ENCODE measurements at places on chromosomes 1 and 21.

GRCh38 chr1:33177996-33178540 is 3.8 kb downstream of the TRIM62 start:
- no peak for DNase-seq

- no peak for DNase-seq
Observed at GRCh38 chr1:98405581-98406074, 255.9 kb upstream of the SNX7 start.

GRCh38 chr1:152613511-152613910 is at the start of gene LCE3B:
Gene LCE3B, plus strand, starts transcription at chr1:152613811. Its CDS starts 0 bp downstream, at chr1:152613811.
- no peak for DNase-seq

GRCh38 chr1:40782371-40782956 is 1.1 kb upstream of the KCNQ4 start:
- no peak for DNase-seq

GRCh38 chr1:47450606-47451005 is 12.8 kb downstream of the FOXD2 start:
- DNase-seq, result no peak

DNA sequence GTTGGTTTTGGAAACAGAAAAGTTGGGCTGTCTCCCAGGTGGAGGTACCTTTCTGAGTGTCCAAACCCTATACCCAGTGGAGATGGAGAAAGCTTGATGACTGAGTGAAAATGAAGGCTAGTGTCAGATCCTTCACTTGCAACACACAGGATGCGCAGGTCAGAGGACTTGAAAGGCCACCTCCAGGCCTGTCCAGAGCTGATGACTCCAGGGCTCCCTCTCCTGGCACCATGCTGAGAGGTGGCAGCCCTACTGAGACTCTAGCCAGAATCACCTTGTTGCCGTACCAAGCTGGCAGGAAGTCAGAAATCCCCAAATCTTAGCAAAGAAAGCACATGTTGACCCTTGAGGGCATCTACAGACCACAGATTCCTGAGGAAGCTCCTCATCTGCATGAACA is 16.4 kb downstream of the KNCN start:
- DNase-seq, result no peak

GRCh38 chr1:9822897-9823692 is 670 bp downstream of the CLSTN1 start:
- peak; percentile 37 for DNase-seq

DNA sequence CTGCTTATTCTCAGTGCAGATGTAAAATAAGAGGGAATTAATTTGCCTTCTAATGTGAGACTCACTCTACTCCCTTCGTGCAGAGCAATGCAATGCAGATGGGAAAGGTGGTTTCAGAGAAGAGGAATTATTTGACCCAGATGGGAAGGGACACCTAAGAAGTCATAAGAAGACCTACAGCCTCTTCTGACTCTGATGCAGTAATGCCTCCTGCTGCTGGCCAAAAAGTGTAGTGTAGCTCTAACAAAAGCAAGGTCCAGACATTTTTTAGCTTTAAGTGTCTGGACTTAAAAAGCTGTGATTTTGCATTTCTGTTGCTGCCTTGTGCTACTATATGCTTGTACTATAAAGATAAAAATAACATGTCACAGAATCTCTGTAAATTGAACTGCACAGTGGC is 501.4 kb downstream of the TTLL7 start:
- no peak for DNase-seq

DNA sequence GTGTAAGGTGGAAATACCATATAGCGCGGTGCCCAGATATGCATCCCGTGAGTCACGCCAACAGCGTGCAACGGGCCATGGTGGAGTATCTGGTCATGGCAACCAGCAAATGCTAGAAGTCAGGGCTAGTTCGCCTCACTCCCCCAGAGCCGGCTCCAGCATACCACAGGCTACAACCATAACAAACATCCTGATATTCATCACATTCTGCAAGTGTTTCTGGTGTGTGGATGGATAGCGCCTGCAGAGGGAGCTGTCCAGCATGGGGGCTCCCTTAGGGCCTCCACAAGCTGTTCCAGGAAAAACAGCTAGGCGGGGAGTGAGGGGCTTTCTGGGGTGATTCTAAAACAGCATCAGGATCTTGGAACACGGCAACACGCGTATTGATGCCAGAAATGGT is 6.8 kb downstream of the C1orf198 start:
- no peak for DNase-seq

- no peak for DNase-seq
Observed at GRCh38 chr1:15524021-15524282, at the start of gene CASP9. Gene CASP9, minus strand, starts transcription at chr1:15524215. Its CDS starts 15 bp downstream, at chr1:15524200.

GRCh38 chr1:4768553-4768952 is 114.1 kb downstream of the AJAP1 start:
- no peak for DNase-seq

- no peak for DNase-seq
Observed at GRCh38 chr1:94106716-94107115, 14.2 kb downstream of the ABCA4 start.

- DNase-seq, result no peak
Observed at GRCh38 chr1:54871275-54872035, 15.5 kb downstream of the DHCR24 start.

DNA sequence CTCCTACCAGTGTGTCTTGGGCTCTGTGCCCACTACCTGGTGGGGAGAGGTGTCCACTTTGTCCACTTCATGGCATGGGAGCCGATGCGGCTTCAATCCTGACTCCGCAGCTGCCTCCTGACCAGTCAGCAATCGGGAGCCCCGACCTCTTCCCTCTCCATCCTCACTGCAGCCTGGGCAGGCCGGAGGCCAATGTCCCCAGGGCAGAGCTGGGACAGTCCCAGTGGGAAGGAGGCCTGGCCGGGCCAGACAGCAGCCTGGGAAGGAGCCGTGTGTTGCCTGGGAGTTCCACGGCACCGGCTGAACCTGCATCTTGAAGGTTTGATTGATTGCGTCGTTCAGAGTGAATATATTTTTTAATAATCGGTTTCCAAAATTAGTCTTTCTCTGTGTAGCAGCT is 330.9 kb upstream of the VAMP3 start:
- DNase-seq, result no peak

- DNase-seq, result no peak
Observed at GRCh38 chr1:9211291-9211811, 23.2 kb upstream of the H6PD start.

GRCh38 chr1:169933984-169934725 is 40.5 kb upstream of the SCYL3 start:
- DNase-seq, result no peak

- no peak for DNase-seq
Observed at GRCh38 chr1:19011845-19012231, 55.4 kb upstream of the IFFO2 start.

GRCh38 chr1:9101510-9102146 is 27.3 kb downstream of the GPR157 start:
- peak; percentile 67 for DNase-seq

DNA sequence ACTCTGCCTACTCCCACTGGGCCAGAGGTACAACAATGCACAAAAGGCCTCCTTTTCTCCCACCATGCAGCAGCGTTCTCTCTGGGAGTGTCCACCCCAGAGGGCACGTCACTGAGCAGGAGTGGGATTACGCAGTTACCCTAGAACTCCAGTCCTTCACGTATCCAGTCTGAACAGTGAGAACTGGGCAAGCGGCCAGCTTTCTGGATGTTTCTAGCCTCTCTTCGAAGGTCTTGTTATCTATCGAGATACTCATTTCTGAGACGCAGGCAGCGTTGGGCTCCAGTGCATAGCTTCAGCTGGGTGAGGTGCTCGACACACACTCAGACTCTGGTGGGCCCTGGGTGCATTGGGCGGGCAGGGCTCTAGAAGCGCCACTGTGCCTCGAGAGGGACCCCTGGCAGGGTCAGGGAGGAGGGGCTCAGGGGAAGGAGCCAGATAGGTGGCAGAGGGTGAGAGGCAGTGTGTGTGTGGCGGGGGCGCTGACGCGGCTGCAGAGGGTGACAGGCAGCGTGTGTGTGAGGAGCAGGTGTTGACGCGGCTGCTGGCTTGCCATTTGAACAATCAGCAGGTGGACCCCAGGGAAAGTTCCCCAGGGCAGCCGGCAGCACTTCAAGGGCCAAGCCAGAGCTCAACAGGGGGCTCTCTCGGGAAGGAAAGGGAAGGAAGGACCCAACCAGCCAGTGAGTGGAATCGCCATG is 27.9 kb downstream of the PRDM15 start:
- no peak for DNase-seq

- DNase-seq, result no peak
Observed at GRCh38 chr1:203549309-203549708, 55.4 kb downstream of the OPTC start.

- DNase-seq, result no peak
Observed at GRCh38 chr1:184023171-184023570, 14.4 kb downstream of the COLGALT2 start.

DNA sequence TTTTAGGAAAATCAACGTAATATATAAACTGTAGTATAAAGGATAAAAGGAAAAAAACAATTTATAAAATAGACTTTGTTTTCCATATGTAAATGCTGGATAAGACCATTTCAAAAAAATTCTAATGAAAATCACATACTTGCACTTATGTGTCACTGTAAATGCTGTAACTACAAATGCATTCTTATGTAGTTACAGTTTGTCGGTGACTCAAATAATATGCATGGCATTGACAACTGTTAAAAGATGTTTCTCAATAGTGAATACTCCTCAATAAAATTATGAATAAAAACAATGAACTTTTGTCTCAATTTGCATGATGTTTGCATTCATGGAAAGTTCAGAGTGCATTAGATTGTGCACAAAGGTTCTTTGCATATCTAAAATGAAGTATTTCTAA is 614.0 kb upstream of the CHRM3 start:
- no peak for DNase-seq

DNA sequence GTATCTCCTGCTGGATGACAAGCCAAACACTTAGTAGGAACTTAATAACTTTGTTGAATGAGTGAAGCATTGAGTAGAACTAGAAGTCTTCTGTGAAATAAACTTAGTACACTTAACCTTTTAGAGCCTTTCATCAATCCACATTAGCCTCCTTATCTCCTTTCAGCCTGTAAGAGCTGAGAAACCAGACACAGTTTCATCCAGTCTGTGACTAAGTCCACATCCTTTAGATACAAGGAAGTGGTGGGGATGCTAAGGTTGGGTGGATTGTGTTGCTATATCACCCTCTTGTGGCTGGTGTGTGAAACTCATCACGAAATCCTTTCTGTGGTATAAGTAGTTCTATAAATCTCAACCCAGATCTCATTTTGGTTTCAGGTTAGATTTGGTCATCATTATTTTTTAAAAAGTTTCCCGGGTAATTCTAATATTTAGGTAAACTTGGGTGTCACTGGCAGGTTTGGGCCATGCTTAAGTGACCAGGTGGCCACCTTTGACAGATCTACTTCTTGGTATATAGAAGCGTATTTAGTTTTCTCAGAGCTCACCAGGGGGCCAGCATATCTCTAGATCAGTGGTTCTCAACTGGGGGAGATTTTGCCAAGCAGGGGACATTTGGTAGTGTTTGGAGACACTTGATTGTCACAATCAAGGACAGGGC is 27.8 kb upstream of the CD84 start:
- DNase-seq, result peak; percentile 92

- peak; percentile 29 for DNase-seq
Observed at GRCh38 chr1:178966312-178966711, 59.4 kb upstream of the FAM20B start.

- DNase-seq, result peak; percentile 63
Observed at GRCh38 chr1:203796236-203796605, 798 bp downstream of the ZBED6 start.

DNA sequence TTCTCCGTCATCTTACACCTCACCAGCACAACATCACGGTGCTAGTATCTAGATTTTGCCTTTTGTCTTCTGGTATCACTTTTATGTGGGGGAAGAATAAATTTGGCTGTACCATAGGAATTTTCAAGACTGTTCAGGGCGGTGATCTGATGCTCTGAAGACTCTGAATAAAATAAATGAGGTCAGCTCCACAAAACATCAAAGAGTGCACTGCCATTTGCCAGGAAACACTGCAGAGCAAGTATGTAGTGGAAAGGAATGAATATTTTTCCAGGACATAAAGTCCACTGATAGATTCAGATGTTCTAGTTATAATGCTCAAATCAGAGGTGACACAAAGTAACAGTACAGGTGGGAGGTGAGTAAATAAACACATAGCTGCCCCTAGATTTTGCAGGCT is 56.3 kb downstream of the ZP4 start:
- no peak for DNase-seq

DNA sequence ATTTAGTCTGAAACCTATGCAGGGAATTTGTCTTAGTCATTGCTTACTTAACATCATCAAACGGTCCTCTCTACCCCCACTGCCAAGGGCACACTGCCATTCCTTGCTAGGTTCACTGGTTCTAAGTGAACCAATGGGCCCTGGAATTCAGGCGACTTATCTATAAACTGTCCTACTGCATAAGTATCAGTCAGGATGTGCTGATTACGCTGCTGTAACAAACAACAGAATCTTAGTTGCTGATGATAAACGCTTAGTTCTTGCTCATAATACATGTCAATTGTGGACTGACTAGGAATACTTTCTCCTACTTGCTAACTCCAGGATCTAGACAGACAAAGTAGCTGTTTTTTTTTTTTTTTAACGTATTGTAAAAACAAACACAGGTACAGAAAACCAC is 136.1 kb downstream of the PRDM2 start:
- DNase-seq, result no peak

DNA sequence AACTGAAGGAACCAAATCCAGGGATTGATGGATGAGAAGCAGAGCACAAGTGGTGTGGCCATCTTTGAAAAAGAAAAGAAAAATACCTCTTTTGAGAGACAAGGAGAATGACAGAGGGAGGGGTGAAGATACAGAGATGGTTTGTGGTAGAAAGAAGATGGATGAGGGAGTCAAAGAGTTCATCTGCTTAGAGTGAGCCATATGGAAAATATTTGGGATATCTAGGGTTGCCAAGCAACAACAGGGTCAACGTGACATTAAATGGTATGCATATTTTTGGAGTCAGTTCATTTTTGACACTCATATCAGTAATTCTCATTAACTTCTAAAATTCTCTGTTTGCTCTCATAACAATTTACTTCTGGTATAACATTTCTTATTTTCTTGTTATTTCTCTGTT is 50.7 kb downstream of the MACF1 start:
- DNase-seq, result no peak

DNA sequence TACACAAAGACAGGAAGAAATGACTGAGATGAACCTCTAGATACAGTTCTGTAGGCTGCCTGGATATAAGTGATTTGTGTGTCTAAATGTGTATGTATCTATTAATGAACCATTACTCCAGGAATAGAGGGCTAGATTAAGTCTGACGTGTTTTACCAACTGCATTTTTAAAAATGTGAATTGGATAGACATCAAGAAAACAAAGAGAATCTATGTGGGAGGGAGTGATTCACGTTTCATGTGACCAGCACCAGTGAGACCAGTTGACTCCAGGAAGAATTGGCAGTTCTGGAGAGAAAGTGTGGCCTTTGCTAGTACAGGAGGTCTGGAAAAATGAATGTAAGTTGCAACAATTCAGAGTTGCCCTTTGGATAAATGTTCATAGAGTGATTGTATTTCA is 53.4 kb upstream of the RGS21 start:
- no peak for DNase-seq

DNA sequence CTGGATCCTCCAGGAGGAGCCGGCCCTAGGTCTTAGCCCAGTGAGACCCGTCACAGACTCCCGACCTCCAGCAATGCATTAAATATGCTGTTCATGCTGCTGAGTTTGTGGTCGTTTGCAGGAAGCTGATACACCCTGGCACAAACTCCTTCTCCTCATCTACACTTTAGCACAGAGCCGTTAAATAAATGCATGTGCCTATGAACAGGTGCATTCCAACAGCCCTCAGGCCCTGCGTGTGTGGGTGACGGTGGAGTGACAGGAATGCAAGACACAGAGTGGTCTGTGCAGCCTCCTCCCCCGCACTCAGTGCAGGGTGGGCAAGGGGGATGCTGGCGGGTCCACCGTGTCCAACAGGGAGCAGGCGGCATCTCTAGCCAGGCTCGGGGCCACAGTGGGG is 106.6 kb upstream of the TMPRSS2 start:
- no peak for DNase-seq

GRCh38 chr1:14735841-14736240 is 137.4 kb downstream of the KAZN start:
- DNase-seq, result peak; percentile 93
